HepG2 (cell line): ENCODE measurements at places on chromosomes 7 and 10. TPM values are rescaled to one million over a fixed set of nuclear protein-coding genes. Genes with fewer than 3 reads are reported as not detected.

Gene EBF3
- not detected in 2 replicates for polyA plus RNA-seq

DNA sequence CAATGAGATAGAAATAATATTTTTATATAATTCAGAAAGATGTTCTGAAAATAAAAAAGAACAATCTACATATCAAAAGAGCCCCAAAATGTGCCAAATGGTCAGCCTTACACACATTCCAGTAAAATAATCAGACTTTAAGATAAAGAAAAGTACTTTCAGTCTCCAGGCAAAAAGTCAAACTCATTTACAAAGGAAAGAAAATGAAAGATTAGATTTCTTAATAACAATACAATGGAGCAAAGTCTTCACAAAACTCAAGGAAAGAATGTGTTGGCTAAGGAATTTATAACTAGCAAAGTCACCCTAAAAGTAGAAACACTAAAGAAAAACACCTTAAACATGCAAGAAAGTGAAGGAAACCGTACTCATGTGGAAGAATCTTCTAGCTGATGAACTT is 16.6 kb downstream of the RTKN2 start:
- no peak for DNase-seq

GRCh38 chr7:110090110-110090820 is 1000.7 kb upstream of the LRRN3 start:
- peak; percentile 37 for DNase-seq

DNA sequence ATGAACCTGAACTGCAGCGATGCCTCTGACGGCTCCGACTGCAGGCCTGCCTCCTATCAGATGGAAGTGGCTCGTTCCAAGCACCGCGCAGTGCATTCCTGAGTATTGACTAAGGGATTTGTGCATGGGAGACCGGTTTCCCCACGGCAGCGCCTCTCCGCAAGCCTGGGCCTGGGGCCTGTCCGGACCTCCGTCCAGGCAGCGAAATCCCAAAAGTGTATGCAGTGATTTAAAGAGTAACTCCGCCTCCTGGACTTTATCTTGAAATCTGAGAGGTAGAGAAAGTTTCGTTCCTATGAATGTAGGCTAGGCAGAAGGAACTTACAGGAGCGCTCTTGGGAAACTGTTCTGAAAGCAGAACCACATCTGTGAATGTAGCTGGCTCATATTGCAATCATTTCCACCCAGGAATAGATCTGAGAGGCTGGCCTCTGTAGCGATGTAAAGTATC is 106.2 kb upstream of the CELF2 start:
- DNase-seq, result no peak

GRCh38 chr10:132549371-132549770 is 11.8 kb downstream of the INPP5A start:
- DNase-seq, result no peak

- no peak for DNase-seq
Observed at GRCh38 chr7:14487701-14488395, 414.7 kb downstream of the DGKB start.

DNA sequence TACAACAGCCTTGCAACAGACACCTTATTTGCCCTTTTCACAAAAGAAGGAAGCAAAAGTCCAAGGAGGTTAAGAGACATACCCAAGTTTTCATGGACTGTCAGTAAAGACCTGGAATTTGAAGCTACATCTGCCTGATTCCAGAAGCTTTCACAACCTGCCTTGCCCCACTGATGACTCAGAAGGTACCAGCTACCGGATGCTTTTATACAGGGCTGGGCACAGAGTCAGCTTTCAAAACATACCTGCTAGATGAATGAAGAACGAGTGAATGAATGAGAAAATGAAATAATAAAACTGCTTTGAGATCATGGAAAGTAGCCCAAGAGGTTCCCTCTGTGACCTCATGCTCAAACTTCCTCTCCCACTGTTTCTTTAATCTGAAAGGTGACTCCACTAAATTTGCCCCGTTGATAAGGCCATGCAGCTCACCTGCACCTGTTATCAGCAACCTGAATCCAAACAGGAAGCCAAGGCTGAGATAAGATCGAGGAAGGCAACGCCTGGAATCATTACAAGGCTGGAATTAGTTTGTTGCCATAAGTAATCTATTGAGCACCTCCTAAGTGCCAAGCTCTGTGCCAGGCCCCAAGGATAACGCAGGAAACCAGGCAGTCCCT is 151.5 kb downstream of the WDR11 start:
- DNase-seq, result no peak
